Activated naive CD8-positive, alpha-beta T cell treated with anti-CD3 and anti-CD28 coated beads for 36 hours (primary cell): ENCODE measurements at places on chromosomes 2 and 18. TPM values are rescaled to one million over a fixed set of nuclear protein-coding genes. Genes with fewer than 3 reads are reported as not detected.

DNA sequence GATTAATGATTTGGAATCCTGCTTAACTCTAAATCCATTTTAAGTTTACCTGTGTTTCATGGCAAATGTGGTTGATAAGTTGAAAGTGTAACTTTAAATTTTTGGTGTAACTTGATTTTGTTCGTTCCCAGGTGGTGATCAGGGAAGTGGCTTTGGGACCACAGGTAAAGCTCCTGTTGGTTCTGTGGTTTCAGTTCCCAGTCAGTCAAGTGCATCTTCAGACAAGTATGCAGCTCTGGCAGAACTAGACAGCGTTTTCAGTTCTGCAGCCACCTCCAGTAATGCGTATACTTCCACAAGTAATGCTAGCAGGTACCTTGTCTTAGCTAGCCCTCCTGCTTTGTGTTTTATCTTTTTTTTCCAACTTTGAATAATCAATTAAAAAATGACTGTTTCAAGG is 62.8 kb downstream of the AGFG1 start:
- H3K27ac ChIP-seq, result no peak overlapping the region
- peaks cover 50% of the 10 kb centered on the region for H3K36me3 ChIP-seq
- DNase-seq, result no peak
- peaks cover 12% of the 10 kb centered on the region for H3K4me1 ChIP-seq

DNA sequence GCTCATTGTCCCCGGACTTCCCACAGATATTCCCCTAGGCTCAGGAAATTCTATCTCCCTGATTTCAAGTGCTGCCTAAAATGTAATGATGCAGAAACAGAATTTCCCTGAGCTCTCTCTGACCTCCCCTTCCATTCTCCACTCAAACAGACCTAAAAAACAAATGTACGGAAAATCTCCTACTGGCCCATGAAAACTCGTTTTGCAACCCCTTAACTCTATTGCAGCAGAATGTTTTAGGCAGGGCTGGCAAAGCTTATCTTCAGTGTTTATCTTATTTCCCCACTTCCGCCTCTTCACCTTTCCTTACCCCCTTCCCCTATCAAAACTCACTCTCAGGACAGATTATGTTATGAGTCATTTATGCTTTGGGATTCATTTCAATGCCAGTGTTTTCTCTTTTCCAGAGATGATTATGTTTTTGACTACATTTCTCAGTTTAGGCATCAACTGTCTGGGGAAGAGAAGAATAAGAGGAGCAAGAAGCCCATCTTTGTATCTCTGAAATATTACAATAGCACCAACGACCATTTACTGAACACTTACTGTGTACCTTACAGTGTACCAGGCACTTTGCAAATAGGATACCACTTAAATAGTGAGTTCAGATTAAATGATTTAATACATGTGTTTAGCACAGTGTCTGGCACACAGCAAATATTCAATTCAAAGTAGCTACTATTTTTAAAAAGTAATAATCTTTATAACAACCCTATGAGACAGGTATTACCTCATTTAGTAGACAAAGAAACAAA is 53.9 kb upstream of the STPG4 start:
- no peaks in the 10 kb centered on the region for H3K27me3 ChIP-seq
- no peaks in the 10 kb centered on the region for H3K36me3 ChIP-seq
- no peak for DNase-seq

Gene PMS1
- 48.8 TPM for total RNA-seq

Gene COLEC11
- 0.52 TPM for total RNA-seq

DNA sequence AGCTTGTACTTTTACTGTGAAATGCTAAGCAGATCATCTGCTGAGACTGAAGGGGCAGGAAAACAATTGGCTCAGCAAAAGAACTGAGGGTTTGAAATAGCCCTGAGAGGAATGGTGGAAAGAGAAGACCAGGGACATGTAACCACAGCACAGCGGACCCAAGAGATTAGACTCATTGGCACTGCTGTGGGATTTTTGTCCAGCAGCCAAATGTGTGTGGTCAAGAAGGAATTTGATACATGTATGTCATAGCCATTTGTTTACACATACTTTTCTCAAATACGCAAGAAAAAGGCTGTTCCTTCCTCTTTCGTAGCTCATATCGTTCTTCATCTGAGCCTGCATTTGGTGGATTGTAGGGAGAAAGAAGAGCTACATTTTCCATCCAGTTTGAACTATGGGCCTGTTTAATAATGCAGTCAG is 73.8 kb downstream of the TRABD2A start:
- H3K27ac ChIP-seq, result no peak overlapping the region
- H3K27me3 ChIP-seq, result no peaks in the 10 kb centered on the region
- peaks cover 22% of the 10 kb centered on the region for H3K4me1 ChIP-seq
- H3K4me3 ChIP-seq, result no peak overlapping the region
- no peak for DNase-seq
- peaks cover 11% of the 10 kb centered on the region for H3K36me3 ChIP-seq
